ENCODE measurements at places on chromosomes 5 and 9. TPM values are rescaled to one million over a fixed set of nuclear protein-coding genes. Genes with fewer than 3 reads are reported as not detected.

GRCh38 chr9:84669288-84670137 is at the start of gene NTRK2:
Gene NTRK2, plus strand, starts transcription at chr9:84669729. Its CDS starts 1,020 bp downstream, at chr9:84670749.
- DNase-seq, result no peak

GRCh38 chr9:1400983-1401382 is 350.8 kb downstream of the DMRT2 start:
- DNase-seq, result peak; percentile 33

DNA sequence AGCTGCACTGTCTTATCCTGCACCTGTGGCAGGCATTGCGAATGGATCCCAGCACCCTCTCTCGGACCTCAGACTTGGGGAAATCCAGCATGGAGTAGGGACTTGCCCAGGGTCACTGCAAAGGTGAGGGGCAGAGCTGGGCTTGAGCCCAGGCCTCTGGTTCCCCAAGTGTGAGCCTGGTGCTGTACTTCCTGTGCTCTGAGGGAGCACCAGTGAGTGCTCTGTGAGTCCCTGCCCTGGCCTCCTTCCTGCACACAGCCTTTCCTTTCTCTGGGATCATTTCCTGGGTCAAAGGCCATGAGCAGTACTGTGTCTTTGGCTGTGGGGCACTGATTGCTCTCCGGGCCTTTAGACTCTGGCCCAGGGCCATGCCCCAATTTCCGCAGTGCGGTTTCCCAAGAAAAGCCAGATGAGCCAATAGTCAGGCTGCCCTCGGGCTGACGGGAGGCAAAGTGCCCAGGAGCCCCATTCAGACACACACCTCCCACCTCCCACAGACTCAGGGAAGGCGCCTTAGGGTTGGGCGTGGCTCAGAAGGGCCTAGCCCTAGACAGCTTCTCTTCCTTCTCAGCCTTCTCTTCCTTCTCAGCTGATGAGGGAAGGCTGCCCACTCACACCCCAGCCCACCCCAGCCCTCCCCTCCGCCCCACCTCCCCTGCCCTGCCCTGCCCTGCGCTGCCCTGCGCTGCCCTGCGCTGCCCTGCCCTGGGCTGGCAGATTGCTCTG is 23.3 kb upstream of the TRIM14 start:
- peak; percentile 80 for DNase-seq

GRCh38 chr9:127123064-127123890 is 842 bp upstream of the ANGPTL2 start:
- DNase-seq, result peak; percentile 74

GRCh38 chr5:76341651-76342334 is 61.3 kb upstream of the IQGAP2 start:
- peak; percentile 30 for DNase-seq

FOXD1 gene
- polyA plus RNA-seq, result 0.19 TPM

OTP gene
- polyA plus RNA-seq, result not detected

DNA sequence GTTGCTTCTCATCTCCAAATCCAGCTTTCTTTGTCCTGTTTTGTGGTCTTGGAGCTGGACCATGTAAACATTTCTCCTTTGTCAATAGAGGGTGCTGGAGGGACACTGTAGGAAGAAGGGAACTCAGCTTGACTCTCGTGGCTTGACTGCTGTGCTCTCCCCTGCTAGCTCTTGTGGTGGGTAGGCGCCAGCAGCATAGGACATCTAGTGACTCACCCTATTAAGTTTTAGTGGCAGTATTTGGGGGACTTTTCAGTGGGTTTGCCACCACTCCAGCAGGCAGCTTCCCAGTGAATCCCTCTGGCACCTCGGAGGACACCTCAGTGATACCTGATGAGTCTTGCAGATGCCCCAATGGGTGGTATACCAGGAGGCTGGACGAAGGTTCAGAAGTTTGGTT is 97.8 kb downstream of the TSSK1B start:
- peak; percentile 70 for DNase-seq

CAMK4 gene
- polyA plus RNA-seq, result 0.48 TPM

- no peak for DNase-seq
Measured at GRCh38 chr9:121876255-121876654, 216.9 kb downstream of the TTLL11 start.

GRCh38 chr9:16099732-16100536 is 547.1 kb downstream of the CCDC171 start:
- no peak for DNase-seq

DNA sequence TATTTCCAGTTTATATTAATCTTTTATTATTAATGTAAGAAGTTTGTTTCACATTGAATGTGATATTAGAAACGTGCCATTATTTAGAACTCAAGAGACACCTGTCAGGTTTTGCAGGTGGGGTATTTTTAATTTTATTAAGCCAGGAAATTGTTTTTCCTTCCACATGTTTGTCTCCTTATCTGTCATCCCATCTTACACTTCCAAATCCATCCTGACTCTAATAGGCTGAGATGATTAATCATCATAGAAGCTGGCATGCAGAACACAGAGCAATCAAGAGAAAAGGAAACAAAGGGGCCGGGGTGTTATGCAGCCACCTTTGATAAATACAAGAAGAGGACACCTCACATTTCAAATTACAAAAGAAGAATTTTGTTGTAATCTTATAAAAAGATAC is 506.5 kb downstream of the ISL1 start:
- DNase-seq, result no peak

SOX30 gene
- not detected for polyA plus RNA-seq

GRCh38 chr9:87498046-87498810 is 561 bp downstream of the DAPK1 start:
- DNase-seq, result peak; percentile 89

- DNase-seq, result peak; percentile 18
Measured at GRCh38 chr5:135451581-135452320, 400 bp downstream of the TIFAB start.

PCDHGC5 gene
- polyA plus RNA-seq, result not detected

EQTN gene
- polyA plus RNA-seq, result not detected

FOXD4L6 gene
- polyA plus RNA-seq, result not detected

DNA sequence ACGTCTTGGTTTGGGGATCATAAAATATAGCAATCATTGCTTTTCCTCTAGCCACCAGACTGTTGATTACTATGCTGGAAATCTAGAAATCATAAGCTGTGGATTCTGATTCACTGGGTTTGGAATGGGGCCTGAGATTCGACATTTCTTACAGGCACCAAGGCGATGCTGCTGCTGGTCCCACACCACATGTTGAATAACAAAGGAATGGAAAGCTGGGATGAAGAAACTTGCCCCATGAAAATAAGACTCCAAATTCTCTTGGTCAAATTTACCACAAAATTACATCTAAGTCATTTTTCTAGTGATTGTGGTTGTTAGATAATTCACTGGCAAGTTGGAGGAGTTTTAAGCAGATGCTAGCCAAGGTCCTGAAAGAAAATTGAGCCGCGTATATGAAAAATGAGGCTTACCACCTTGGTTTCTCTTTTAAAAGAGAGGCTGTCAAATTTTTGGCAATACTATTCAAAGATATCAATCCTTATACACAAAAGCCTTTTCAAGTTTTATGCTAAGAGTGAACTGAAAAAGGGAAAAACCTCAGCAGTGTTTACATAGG is 23.0 kb upstream of the MEIKIN start:
- no peak for DNase-seq

KCNN2 gene
- 0.92 TPM for polyA plus RNA-seq

DNA sequence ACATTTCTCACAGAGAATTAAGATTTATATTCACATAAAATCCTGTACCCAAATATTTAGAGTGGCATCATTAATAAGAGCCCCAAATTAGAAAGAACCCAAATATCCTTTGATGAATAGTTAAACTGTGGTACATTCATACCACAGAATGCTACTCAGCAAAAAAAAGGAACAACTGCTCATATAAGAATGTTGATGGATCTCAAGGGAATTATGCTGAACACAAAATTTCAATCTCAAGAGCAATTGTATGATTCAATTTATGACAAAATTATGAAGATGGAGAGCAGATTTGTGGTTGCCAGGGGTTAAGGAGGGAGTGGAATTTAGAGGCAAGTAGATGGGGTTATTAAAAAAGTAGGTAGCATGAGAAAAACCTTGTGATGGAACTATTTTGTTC is 4.5 kb upstream of the PAIP1 start:
- no peak for DNase-seq

DNA sequence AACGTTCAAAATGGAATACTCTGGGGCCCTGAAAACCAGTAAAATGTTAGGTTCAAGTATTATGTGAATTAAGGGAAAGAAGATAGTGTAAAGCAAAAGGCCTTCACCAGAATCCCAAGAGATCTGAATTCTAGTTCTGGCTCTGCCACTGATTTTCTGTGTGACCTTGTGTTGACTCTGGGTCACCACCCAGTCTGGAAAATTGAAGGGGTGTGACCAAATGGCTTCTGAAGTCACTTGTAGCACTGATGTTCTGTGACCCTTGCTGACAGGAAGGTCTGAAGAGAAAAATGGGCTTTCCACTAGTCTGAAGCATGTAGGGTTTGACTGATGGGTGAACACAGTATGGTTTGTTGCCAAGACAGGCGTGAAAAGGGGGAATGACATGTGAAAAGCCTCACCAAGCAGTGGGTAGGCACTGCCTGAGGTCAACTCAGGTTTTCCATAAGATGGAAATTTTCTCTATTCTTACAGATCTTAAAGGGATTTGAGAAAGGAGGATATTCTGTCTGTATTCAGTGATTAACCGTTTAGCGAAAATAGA is 33.1 kb downstream of the ANP32B start:
- no peak for DNase-seq

- no peak for DNase-seq
Measured at GRCh38 chr5:108867656-108868055, 120.0 kb downstream of the FER start.

DNA sequence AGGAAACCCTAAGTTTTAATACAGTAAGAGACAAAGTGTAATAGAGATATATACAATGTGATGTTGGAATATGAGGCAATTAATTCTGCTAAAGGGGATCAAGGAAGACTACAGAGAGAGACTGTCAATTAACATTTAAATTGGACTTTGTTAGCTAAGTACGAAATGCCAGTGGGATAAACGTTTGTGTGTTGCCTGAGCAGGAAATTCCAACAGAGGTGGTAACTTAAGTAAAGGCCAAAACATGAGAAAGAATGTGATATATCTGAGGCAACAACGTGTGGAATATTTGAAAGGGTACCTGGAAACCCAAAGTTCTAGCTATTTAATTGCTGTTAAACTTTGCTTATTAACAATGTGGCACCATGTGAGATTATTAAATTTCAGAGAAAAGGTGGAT is 1666.9 kb upstream of the WWC1 start:
- DNase-seq, result no peak

XPA gene
- polyA plus RNA-seq, result 21.6 TPM

GRCh38 chr5:179422908-179423481 is 77.7 kb upstream of the ADAMTS2 start:
- no peak for DNase-seq

UAP1L1 gene
- polyA plus RNA-seq, result 6.0 TPM

GPX3 gene
- 715 TPM for polyA plus RNA-seq

DNA sequence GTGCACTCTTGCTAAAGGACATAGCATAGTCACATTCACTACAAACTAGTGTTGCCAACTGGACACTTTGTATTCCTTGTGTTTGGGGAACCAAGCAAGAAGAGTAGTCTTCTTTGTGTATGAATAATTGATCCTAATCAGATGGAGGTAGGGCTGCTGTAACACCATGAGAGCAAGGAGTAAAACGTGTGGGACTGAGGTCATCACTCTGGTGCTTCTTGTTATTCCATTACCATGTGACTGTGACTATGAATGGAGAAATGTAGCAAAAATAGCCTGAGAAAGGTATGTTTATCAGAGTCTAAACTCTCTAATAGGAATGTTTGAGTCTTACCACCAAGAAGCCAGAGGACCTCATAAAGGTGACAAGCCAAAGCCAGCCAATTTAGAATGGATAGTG is 966.9 kb downstream of the TAF11L14 start:
- DNase-seq, result no peak

ANKDD1B gene
- 0.85 TPM for polyA plus RNA-seq
